Esophagus squamous epithelium (tissue), 5 donors: ENCODE measurements at places on chromosomes 11 and 22.

DNA sequence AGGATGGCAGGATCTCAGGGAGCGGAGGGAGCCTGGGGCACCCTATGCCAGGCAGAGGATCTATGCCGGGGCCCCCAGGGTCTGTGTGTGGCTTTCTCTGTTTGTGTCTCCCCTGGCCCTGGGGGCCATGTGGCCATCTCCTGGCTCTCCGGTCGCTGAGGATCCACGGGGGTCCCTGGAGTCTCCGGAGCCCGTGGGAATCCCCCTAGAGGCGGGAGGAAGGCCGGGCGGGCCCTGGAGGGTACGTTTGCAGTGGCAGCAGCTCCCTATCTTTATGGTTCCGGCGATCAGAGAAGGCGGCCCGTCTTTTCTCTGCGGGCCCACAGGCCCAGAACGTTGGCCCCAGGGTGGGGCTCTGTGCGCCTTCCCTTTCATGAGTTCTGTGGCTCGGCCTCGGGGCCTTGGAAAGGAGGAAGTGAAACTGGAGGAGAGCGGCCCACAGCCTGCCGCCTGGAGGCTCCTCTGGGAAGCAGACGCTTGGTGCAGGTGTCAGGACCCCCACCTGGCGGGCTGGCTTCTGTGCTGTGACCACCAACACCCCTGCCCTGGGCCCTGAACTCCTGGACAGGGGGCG lies 82.1 kb downstream of the KCNQ1 start:
- DNase-seq = no peak

GRCh38 chr11:128300785-128301184 lies 286.6 kb downstream of the ETS1 start:
- DNase-seq = no peak

DNA sequence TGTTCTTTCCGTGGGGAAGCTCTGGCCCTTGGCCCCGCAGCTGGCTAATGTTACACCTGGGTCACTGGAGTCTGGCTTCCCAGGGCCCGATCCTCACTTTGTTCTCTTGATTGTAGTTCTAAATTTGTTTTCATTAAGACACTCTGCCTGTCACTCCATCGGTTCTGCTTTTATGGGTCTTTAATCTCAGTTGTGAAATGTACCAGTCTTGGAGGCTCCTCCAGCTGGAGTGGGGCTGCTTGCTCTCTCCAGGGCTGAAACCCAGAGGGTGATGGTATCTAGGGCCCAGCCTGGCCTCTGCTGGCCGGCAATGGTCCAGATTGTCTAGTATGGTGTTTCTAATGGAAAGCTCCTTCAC lies 352.9 kb downstream of the TENM4 start:
- DNase-seq = no peak

- no peak for DNase-seq
These were observed 156.9 kb downstream of the DBX1 start for GRCh38 chr11:20003351-20003750.

- DNase-seq = no peak
These were observed 12.7 kb upstream of the B4GALNT4 start for GRCh38 chr11:356610-357009.

DNA sequence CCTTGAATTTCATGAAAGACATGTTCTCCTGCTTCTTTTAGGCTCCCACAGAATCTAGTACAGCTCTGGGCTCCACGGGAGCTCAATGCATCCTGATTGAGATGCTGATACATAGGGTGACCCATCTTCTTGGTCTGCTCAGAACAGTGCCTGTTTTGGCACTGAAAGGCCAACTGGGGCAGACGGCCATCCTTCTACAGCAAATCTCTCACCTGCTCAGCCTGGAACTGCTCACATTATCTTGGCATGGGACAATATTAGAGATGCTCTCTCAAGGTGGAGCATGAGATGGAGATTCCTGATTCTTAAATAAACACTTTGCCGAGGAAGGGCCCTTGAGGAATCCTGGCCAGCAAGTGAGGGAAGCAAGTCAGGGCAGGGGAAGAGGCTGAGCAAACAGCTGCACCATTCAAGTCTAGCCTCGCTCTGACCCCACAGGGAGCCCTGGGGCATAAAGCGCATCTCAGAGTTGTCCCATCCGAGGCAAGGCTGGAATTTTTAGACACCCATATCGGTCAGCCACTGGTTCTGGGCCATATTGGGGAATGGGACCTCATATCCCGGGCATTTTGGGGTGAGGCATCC lies 58.4 kb upstream of the CSNK2A3 start:
- DNase-seq = no peak

DNA sequence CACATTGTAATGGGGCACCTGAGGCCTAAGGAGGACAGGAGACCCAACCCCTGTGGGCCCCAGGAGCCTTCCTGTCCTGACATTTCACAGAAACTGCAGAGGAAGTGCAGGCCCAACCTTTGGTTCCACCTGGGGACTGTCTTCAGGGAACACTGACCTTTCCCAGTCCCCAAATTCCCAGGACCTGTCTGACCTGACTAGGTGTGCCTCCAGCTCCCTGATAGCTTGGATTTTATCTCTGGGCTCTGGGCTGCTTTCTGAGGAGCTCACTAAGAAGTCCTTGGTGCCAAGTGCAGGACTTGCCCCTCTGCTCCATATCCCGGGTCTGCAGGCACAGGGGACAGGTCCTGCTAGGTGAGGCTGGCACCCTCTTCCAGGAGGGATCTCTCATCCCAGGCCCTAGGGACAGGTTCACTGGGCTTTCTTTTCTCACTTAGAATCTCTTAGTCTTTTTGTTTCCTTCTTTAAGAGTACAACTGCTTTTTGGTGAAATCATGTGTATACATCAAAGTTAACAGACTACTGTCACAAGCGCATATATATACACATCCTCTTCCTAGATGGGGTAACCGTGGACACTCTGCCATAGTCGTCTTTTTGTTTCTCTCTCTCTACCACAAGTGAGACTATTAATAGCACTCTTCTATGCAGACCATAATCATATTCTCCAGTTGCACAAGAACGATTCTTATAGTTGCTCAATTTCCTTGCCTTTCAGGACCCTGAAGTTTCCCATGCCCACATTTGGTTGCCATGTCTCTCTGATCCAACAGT lies 72.0 kb upstream of the IGLL5 start:
- DNase-seq = no peak

- DNase-seq = no peak
These were observed 641 bp downstream of the APOC3 start for GRCh38 chr11:116830184-116830912.

- no peak for DNase-seq
These were observed 17.5 kb downstream of the ATG16L2 start for GRCh38 chr11:72831521-72832300.
